ENCODE measurements at places on chromosomes 2 and 18.
A peak's percentile ranks its signal among the peaks of the same experiment; 100 is the strongest.

- DNase-seq = peak; percentile 55
These were observed 2.2 kb downstream of the AQP4 start for GRCh38 chr18:26863122-26863879.

GRCh38 chr2:43133708-43134570, 92.5 kb downstream of the ZFP36L2 start:
- DNase-seq = no peak

DNA sequence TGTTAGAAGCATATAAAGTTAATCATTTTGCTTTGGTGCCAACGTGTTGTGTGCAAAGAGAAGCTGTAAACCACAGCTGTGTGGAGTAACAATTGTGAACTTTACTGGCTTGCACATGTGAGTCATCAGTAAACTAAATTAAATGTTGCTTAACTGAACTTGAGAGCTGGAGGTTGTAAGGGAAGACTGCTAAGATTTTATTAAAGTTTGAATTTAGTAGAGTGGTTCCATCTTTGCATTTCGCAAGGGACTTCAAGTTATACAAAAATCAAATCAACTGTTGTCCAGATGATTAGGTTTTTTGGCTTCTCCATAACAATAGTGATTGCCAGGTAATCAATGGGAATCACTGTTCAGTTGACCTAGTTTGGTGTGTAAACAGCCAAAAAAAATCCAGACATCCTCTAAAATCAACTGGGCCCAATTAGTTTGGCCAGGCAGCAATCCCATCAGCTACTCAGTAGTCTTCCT, 247.4 kb downstream of the MYO3B start:
- DNase-seq = peak; percentile 29

DNA sequence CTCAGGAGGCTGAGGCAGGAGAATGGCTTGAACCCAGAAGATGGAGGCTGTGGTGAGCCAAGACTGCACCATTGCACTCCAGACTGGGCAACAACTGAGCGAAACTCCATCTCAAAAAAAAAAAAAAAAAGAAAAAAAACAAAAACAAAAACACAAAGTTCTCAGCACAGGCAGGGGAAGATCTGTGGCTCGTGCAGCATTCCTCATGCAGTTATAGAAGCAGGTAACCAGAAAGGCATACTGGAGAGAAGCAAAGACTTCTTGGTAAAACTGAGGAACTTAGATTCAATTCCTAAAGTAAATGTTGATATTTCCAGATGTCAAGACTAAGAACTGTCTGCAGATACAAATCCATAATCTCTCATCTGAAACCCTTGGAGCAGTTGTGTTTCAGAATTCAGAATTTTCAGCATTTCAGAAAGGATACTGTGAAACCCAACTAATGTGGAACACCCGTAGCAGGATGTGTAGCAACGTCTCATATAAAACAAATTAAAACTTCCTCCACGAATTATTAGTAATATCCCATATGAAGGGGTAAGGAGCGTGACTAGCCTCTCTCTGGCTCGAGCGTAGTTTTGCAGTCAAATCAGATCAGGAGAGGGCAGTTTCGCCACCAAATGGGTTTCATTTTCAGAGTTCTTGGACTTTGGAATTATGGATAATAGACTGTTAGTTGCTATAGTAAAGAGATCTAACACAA, 13.2 kb upstream of the SLC25A52 start:
- DNase-seq = no peak

- DNase-seq = no peak
These were observed 58.6 kb downstream of the KLF7 start for GRCh38 chr2:207107131-207107530.

- no peak for DNase-seq
These were observed 69.2 kb downstream of the B3GNT2 start for GRCh38 chr2:62265106-62265505.

- no peak for DNase-seq
These were observed 134.2 kb downstream of the SMAD7 start for GRCh38 chr18:48816554-48816953.

DNA sequence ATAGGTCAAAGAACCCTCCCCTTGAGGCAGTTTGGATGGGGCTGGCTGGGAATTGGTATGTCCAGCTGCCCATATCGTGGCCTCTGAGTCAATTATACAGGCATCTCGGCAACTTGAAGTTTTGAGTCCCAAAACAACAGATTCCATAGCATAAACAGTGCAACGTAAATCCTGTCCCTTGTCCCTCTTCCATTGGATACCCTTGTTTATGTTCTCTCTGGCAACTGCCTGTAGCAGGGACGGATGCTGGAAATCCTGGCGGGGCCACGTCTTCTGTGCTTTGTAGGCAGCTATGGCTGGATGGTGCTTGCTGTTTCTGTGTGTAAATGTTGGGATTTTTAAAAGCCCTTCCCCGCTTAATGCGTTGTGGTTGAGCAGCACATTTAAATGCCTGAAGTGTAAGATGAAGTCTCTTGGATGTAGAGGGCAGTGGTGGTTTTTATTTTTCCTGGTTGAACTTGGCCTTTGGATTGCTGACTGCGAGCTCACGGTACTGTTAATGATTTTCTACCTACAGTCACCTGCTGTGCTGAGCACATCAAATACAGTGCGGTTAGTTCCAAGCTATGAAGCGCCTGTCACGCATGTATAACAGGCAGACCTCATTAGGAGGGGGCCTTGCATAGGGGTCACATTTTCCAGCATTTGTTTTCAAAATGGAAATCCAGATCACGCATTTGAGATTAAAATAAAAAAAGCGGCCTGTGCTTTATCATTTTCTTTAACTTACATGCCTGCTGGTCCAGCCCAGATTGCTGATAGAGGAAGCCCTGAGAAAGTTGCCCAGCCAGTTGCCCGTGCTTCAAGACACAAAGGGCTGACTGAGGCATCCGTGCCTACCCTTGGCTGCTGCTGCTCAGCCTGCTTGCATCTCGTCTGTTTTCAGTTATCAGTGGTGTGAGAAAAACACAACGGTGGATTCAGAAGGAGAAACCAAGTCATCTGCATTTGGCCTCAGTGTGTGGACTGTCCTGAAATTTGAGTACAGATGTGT, 84.7 kb downstream of the NEDD4L start:
- DNase-seq = no peak

- no peak for DNase-seq
These were observed 40.3 kb downstream of the METTL8 start for GRCh38 chr2:171393487-171393886.

- no peak for DNase-seq
These were observed 41.9 kb upstream of the RAPGEF4 start for GRCh38 chr2:172693529-172694455.

- DNase-seq = no peak
These were observed 17.7 kb downstream of the SERPINB12 start for GRCh38 chr18:63559567-63560491.

Data from NCI-H1694 treated with DMSO at 0.1 percent for 48 hours (cell line).